Mesendoderm (in vitro differentiated cells): ENCODE measurements at places on chromosomes 1 and 21.

DNA sequence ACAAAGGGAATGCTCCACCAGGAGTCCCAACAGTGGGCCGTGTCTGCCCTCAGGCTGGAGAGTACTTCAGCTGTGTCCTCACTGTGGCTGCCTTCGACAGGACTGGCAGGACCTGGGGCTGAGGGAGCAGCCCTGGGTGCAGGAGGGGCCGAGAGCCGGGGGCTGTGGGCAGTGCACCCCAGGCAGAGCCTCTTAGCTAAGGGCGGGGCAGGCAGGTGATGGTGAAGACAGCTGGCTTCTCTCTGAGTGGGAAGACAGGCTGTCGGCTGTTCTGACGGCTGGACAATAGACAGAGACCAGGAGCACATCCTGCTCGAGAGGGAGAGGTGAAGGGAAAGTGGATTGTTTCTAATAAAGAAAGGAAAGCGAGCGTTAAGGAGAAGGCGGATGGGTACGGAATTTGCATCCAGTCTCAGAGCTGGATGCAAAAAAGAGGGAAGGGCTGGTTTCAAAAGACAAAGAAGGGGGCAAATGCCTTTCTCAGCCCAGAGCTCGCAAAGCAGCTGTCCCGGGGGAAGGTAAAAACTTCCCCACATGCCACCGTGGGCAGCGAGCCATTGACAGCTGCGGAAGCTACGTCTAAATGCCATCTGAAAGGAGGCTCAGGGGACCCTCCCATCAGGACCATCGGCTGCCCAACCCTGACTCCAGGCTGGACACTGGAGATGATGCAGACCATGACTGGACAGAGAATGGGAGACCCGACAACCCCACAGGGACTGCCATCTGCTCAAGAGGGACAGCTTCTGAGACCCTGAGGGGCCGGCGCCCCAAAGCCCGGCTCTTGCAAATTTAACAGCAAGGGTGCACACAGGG lies 92.0 kb downstream of the STUM start:
- no peak overlapping the region for H3K27ac ChIP-seq
- no peaks in the 10 kb centered on the region for H3K27me3 ChIP-seq
- H3K36me3 ChIP-seq: no peaks in the 10 kb centered on the region
- H3K4me1 ChIP-seq: no peaks in the 10 kb centered on the region
- DNase-seq: no peak
- no peak overlapping the region for H3K4me3 ChIP-seq

DNA sequence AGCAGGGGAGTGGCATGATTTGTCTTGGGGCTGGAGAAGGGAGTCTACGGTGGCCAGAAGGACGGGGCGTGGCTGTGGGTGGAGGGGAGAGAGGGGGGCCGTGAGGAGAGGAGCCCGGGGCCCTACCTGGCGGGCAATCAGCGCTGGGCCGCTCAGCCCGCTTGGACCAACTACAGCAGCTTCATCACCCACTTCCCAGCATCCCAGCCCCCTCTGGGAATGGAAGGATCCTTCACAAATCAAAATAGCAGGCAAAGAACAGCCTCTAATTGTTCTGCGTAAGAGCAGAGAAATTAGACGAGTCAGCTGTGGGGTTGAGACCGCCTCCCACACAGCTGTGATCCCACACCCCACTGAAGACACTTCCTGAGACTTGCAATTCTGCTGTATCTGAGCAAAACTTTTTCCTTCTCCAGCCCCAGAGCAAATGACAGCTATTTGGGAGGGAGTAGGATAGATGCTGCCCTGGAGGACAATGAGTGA lies 43.5 kb downstream of the OPRD1 start:
- no peak overlapping the region for H3K27ac ChIP-seq
- no peak for DNase-seq
- H3K36me3 ChIP-seq: no peaks in the 10 kb centered on the region
- H3K4me1 ChIP-seq: no peaks in the 10 kb centered on the region
- H3K4me3 ChIP-seq: no peak overlapping the region

GRCh38 chr21:42096566-42096965 lies 25.4 kb downstream of the UMODL1 start:
- H3K27me3 ChIP-seq: no peaks in the 10 kb centered on the region
- H3K36me3 ChIP-seq: no peaks in the 10 kb centered on the region
- peaks cover 2% of the 10 kb centered on the region for H3K4me1 ChIP-seq

- no peak overlapping the region for H3K27ac ChIP-seq
- peaks cover 6% of the 10 kb centered on the region for H3K4me1 ChIP-seq
- no peak for DNase-seq
- H3K27me3 ChIP-seq: no peaks in the 10 kb centered on the region
- H3K4me3 ChIP-seq: no peak overlapping the region
- H3K36me3 ChIP-seq: no peaks in the 10 kb centered on the region
These were observed 155.9 kb downstream of the ELAVL4 start for GRCh38 chr1:50264590-50264989.

- no peak for DNase-seq
- no peaks in the 10 kb centered on the region for H3K27me3 ChIP-seq
- no peak overlapping the region for H3K27ac ChIP-seq
- no peak overlapping the region for H3K4me3 ChIP-seq
These were observed 12.9 kb downstream of the MEAF6 start for GRCh38 chr1:37501661-37502060.

- H3K27me3 ChIP-seq: no peaks in the 10 kb centered on the region
- H3K4me1 ChIP-seq: no peaks in the 10 kb centered on the region
- H3K4me3 ChIP-seq: no peak overlapping the region
- no peak overlapping the region for H3K27ac ChIP-seq
- DNase-seq: no peak
These were observed 1.2 kb downstream of the PLA2G4A start for GRCh38 chr1:186829686-186830587.

GRCh38 chr1:35932941-35933340 lies 2.0 kb downstream of the AGO3 start:
- no peaks in the 10 kb centered on the region for H3K36me3 ChIP-seq
- H3K4me3 ChIP-seq: no peak overlapping the region
- DNase-seq: no peak
- no peaks in the 10 kb centered on the region for H3K4me1 ChIP-seq

DNA sequence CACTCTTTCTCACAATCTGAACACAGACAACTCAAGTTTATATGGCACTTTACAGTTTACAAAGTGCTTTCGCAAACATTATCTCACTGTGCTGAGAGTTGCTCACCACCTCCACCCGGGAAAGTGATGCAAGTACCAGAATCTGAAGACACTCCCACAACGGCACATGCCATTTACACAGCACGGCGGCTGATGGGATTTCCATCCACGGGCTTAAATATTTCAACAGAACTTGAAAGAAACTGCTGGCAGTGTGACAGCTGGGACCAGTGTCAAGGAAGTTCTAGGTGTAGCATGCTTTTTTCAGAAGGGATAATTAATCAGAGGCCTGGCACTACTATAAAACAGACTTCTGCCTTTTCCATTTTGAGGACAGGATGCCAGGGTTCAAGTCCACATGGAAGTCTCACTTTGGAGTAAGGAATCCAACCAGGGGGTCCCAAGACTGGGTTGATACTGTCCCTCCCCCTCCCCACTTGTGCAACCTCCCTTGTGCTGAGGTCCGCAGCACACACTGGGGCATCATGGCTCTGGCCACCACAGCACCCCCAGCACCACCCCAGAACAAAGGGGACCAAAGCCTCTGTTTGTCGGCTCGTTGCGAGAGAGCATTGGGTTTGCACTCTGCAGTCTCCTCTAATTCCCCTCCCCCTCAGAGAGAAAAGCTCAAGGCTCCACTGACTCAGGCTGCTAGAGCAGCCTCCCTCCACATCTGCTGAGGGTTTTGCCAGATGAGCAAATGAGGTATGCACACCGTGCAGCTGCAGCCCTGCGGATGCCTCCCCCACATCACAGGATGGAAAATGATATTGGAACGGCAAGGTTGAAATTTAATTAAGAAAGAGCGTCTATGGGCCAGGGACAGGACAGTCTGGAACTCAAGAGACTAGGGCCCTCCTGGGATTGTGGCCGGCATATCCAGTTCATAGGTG lies 154.9 kb downstream of the TGFBR3 start:
- no peaks in the 10 kb centered on the region for H3K27me3 ChIP-seq
- no peak overlapping the region for H3K27ac ChIP-seq
- no peak overlapping the region for H3K4me3 ChIP-seq
- no peaks in the 10 kb centered on the region for H3K36me3 ChIP-seq
- H3K4me1 ChIP-seq: no peaks in the 10 kb centered on the region

DNA sequence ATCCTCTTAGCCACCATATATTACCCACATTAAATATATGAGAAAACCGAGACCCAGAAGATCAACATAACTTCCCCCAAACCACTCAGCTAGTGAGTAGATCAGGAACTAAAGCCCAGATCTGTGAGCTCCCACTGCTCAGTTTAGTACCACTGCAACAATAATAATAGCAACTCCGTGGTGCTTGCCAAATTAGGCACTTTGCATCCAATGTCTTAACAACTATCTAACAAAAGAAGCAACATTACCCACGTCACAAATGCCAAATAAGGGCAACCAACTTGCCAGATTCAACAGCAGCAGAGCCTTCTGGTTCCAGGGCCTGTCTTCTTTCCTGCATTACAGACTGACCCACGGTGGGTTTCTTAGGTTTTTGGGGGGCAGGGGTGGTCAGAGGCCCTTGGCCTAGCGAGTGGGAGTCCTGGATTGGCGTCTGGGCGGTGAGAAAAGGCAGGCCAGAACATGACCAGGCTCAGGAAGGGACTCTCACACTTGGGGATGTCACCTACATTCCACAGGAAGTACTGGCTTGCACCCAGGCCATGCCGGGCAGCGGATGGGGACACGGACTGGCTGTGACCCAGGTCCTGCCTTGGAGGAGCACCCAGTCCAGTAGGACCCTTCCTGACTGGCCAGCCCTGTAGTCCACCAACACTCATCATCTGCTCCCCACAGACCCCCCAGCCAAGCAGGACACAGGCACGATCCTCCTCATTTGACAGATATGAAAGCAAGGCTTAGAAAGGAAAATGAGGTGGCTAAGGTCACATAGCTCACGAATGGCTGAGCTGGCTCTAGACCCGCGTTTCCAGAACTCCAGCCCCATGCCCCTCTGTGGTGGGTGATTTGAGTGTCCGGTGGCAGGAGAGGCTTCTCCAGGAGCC lies 4.6 kb downstream of the HCRTR1 start:
- H3K27me3 ChIP-seq: peaks cover under 1% of the 10 kb centered on the region
- no peak overlapping the region for H3K27ac ChIP-seq
- DNase-seq: no peak
- no peak overlapping the region for H3K4me3 ChIP-seq
- H3K4me1 ChIP-seq: no peaks in the 10 kb centered on the region

GRCh38 chr1:30378991-30379581 lies 344.3 kb downstream of the MATN1 start:
- H3K27ac ChIP-seq: no peak overlapping the region
- no peak for DNase-seq
- H3K4me3 ChIP-seq: no peak overlapping the region
- H3K36me3 ChIP-seq: no peaks in the 10 kb centered on the region

- H3K4me3 ChIP-seq: no peak overlapping the region
- no peaks in the 10 kb centered on the region for H3K4me1 ChIP-seq
These were observed 29.4 kb upstream of the RAB3GAP2 start for GRCh38 chr1:220301630-220302029.

GRCh38 chr1:98400446-98400845 lies 261.1 kb upstream of the SNX7 start:
- no peaks in the 10 kb centered on the region for H3K4me1 ChIP-seq
- no peaks in the 10 kb centered on the region for H3K36me3 ChIP-seq
- H3K4me3 ChIP-seq: no peak overlapping the region
- H3K27ac ChIP-seq: no peak overlapping the region

DNA sequence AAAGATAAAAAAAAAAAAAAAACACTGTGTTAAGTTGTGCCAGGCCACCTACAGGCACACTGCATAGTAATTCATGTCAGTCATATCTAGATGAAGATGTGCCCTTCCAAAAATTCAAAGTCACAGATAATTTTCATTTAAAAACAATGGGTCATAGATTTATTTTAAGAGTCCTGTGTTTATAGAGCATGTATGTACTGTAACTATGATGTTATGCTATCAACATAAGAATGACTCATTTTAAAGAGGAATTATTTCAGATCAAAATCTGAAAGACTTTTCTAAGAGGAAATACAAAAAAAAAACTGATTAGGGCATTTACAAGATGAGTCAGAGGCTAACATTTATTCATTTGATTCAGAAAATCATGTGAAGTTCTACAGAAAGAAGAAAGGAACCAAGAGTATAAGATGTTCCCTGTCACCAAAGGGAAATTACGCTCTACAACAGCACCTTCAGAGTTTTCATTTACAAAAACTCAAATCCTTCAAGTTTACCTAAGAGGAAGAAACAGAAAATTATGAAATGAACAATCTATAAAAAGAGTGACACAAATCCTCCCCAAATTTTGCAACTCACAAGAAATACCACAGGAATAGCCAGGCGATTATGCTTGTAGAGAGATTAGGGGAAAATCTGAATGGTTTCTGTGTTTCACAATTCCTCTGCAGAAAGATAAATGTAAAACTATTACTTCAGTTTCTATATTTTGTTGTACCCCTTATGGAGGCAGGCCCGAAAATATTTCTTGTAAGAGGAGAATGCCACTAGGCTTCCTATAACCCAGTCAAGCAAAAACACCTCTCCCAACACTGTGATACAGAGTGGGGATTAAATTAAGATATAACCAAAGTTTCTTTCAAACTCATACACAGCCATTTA lies 13.8 kb downstream of the TP53BP2 start:
- H3K27me3 ChIP-seq: no peaks in the 10 kb centered on the region
- no peak for DNase-seq
- H3K27ac ChIP-seq: no peak overlapping the region
- H3K36me3 ChIP-seq: no peaks in the 10 kb centered on the region
- H3K4me3 ChIP-seq: no peak overlapping the region

DNA sequence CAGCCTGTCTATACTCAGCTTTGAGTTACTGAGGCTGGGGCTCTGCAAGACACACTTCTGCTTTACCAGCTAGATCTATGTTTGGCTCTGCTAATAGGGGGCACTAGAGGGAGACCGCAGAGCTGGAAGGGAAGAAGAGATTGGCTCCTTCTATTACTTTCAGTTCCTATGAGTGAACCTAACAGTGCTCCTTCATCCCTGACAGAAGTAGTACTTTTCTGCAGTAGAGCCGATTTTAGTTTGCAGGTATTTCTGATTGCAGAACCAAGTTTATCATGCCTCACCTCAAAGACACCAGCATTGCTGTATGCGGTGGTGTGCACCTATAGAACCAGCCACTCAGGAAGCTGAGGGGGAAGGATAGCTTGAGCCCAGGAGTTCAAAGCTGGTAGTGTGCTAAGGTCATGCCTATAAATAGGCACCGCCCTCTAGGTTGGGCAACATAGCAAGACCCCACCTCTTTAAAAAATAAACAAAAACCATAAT lies 5.7 kb upstream of the ZDHHC18 start:
- H3K36me3 ChIP-seq: no peaks in the 10 kb centered on the region
- no peak for DNase-seq

DNA sequence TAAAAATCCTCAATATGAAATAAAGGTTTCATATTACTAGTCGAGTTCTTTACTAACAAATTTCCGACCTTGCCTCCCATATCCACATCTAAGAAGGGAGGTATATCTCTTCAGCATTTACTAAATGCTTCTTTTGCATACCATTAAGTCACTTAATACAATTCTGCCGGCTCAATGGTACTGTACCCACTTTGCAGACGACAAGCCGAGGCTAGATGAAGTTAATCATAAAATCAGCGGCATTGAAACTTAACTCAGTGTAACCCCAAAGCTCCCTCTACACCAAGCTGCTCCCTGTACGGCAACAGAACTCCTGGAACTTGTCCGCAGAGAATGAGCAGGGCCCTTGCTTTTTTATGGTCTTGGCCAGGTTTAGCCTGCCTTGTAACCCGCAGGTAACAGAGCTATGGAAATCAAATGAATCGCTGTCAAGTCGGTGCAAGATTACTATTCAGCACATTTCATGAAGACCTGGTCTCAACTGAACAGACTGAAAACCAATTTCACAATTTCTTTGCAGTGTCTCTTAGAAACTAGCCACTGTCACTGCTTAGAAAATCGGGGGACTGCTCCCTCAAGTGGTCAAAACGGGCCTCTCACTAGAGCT lies 738 bp downstream of the INTS7 start:
- H3K36me3 ChIP-seq: peaks cover 2% of the 10 kb centered on the region
- peak overlapping the region; percentile 77 for H3K4me3 ChIP-seq
- peaks cover 5% of the 10 kb centered on the region for H3K4me1 ChIP-seq
